Activated CD8-positive, alpha-beta memory T cell treated with anti-CD3 and anti-CD28 coated beads, Interleukin-2, amount 10 ng/mL, durations not matched to agents 7 days and 5 days (primary cell): ENCODE measurements at places on chromosomes 2 and 18.

DNA sequence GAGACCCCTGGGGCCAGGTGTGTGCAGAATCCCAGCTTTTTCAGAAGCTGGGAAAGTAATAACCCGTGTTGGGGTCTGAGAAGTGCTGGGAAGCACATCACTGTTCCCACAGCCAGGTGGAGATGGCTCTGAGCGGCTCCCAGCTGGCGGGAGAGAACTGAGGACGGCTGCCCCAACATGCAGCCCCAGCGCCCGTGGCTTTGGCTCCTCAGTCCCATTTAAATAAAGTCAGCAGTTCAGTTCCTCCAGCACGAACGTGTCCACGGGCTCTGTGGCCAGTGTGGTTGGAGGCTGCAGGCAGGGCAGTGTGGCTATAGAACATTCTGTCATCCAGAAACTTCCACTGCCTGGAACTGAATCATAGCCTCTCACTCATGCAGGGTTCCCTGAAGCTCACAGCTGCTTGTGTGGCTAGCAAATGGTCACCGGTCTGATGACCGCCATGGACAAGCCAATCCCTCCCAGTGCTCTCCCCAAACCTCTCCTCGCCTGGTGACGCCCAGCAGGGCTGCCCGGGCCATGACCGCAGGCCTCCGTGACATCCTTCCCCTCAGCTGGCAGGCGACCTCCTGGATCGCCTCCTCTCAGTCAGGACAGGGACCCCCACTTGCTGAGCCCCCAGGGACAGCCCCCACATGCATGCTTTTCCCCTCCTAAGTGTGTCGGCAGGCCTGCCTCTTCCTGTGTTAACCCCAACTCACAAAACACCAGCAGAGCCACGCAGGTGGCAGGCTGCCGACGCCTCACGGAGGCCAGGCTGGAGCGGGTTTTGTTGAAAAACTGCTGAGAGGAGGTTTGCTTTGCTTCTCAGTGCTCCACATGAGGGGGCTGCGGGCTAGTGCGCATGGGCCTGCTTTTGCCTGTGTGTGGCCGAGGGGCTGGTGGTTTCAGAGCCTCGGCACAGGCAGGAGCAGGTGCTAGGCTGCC lies 1.3 kb downstream of the RTP5 start:
- peaks cover 35% of the 10 kb centered on the region for H3K4me1 ChIP-seq
- H3K36me3 ChIP-seq: no peaks in the 10 kb centered on the region
- DNase-seq: no peak
- no peak overlapping the region for H3K27ac ChIP-seq
- peaks cover 37% of the 10 kb centered on the region for H3K27me3 ChIP-seq

DNA sequence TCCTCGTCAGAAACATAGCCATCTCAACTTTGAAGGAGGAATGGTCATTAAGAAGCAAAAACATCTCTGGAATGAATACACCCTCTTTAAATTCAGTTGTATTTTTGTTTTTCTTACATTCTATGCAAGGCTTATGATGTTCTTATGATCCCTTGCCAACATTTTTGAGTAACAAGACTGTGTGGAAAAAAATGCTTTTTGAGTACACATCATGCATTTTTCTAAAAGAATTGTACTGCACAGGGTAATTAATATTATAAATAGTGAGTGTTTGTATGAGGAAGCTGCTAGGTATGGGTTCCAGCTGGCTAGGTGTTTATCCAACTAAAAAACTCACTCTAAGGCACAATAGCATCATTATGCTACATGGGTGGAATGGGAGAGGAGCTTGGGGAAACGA lies 59.0 kb upstream of the SPATS2L start:
- H3K4me1 ChIP-seq: no peaks in the 10 kb centered on the region
- H3K27me3 ChIP-seq: peaks cover 13% of the 10 kb centered on the region
- no peak overlapping the region for H3K4me3 ChIP-seq

GRCh38 chr2:238247002-238247822 lies 7.4 kb upstream of the HES6 start:
- H3K27me3 ChIP-seq: peaks cover 2% of the 10 kb centered on the region
- H3K27ac ChIP-seq: no peak overlapping the region
- no peaks in the 10 kb centered on the region for H3K4me1 ChIP-seq
- H3K4me3 ChIP-seq: no peak overlapping the region
- DNase-seq: no peak
- peaks cover 5% of the 10 kb centered on the region for H3K36me3 ChIP-seq

- H3K4me1 ChIP-seq: peaks cover 43% of the 10 kb centered on the region
- H3K4me3 ChIP-seq: no peak overlapping the region
Measured at GRCh38 chr2:24354957-24355356, 5.4 kb downstream of the ITSN2 start.

GRCh38 chr2:52034706-52035105 lies 1002.8 kb upstream of the NRXN1 start:
- H3K27ac ChIP-seq: no peak overlapping the region
- no peaks in the 10 kb centered on the region for H3K27me3 ChIP-seq
- DNase-seq: no peak
- H3K4me3 ChIP-seq: no peak overlapping the region
- no peaks in the 10 kb centered on the region for H3K4me1 ChIP-seq
- H3K36me3 ChIP-seq: no peaks in the 10 kb centered on the region

GRCh38 chr2:221137385-221137784 lies 434.7 kb downstream of the EPHA4 start:
- no peaks in the 10 kb centered on the region for H3K36me3 ChIP-seq
- peaks cover 2% of the 10 kb centered on the region for H3K4me1 ChIP-seq
- no peaks in the 10 kb centered on the region for H3K27me3 ChIP-seq

GRCh38 chr2:219073413-219074129 lies 12.8 kb upstream of the IHH start:
- H3K27me3 ChIP-seq: no peaks in the 10 kb centered on the region
- H3K27ac ChIP-seq: no peak overlapping the region
- no peaks in the 10 kb centered on the region for H3K4me1 ChIP-seq
- DNase-seq: no peak

GRCh38 chr2:57703407-57703806 lies 343.2 kb upstream of the VRK2 start:
- no peaks in the 10 kb centered on the region for H3K36me3 ChIP-seq
- H3K4me1 ChIP-seq: no peaks in the 10 kb centered on the region
- H3K27ac ChIP-seq: no peak overlapping the region
- DNase-seq: no peak
- H3K27me3 ChIP-seq: no peaks in the 10 kb centered on the region

- H3K27me3 ChIP-seq: no peaks in the 10 kb centered on the region
- H3K4me3 ChIP-seq: no peak overlapping the region
- DNase-seq: no peak
- H3K27ac ChIP-seq: no peak overlapping the region
- peaks cover 22% of the 10 kb centered on the region for H3K36me3 ChIP-seq
Measured at GRCh38 chr2:32671885-32672533, 44.2 kb downstream of the TTC27 start.

DNA sequence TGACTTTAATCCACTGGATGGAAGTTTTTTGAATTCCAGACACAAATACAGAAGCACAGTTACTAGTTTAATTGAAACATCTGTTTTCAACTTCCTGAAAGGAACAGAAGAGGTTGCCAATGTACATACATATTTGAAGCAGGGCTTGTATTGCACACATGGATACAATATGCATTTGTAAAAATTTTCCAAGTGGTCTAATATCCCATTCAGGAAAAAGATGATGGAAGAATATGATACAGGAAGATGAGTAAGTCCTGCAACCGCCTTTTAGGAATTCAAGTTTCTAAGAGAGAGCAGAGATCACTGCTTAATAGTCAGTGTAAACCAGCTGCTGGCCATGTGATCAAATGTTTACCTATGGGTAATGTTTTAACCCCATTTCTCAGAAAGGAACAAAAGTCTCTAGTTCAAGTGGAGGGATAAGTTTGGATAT lies 265.4 kb downstream of the TRIB2 start:
- peaks cover 1% of the 10 kb centered on the region for H3K4me1 ChIP-seq
- H3K4me3 ChIP-seq: no peak overlapping the region
- H3K27me3 ChIP-seq: peaks cover 20% of the 10 kb centered on the region

DNA sequence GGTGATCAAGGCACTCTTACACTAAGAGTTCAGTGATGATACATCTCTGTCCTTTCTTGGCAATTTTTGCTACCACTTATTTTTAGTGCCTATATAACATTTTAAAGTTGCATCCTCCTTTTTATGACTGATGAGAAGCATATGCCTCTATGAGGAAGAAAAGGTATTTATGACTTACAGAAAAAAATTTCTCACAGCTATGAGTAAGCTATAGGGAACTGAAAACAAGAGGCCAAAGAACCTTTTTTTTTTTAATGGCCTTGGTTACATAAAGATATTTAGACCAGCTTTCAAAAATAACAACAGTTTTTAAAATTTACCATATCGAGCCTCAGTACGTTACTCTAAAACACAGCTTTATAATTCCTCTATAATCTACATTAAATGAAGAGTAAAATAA lies 21.3 kb downstream of the MBD5 start:
- peaks cover 3% of the 10 kb centered on the region for H3K36me3 ChIP-seq
- no peak overlapping the region for H3K4me3 ChIP-seq
- H3K27me3 ChIP-seq: no peaks in the 10 kb centered on the region
- DNase-seq: no peak

GRCh38 chr2:218814540-218815243 lies 16.9 kb downstream of the PRKAG3 start:
- no peak for DNase-seq
- H3K27ac ChIP-seq: no peak overlapping the region
- no peaks in the 10 kb centered on the region for H3K4me1 ChIP-seq
- H3K27me3 ChIP-seq: peaks cover 32% of the 10 kb centered on the region

DNA sequence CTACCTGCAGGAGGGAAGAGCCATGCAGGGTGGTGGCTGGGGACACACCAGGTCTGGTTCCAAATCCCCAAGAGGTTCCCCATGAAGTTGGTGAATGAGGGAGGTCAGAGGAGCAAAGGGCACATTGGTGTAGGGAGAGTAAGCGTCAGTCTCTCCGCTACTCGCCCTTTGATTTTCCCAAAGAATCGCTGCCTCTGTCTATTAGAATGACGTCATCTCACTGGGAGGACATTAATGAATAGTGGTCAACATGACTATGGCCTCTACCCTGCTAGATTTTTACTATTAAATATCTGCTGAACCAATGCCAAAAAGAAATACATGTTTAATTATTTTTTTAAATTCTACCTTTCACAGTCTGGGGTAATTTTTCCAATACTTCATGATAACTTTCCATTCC lies 109.6 kb upstream of the SNTG2 start:
- H3K36me3 ChIP-seq: no peaks in the 10 kb centered on the region
- peaks cover 25% of the 10 kb centered on the region for H3K27me3 ChIP-seq
- no peak overlapping the region for H3K4me3 ChIP-seq
- DNase-seq: peak; percentile 8
- H3K4me1 ChIP-seq: no peaks in the 10 kb centered on the region

DNA sequence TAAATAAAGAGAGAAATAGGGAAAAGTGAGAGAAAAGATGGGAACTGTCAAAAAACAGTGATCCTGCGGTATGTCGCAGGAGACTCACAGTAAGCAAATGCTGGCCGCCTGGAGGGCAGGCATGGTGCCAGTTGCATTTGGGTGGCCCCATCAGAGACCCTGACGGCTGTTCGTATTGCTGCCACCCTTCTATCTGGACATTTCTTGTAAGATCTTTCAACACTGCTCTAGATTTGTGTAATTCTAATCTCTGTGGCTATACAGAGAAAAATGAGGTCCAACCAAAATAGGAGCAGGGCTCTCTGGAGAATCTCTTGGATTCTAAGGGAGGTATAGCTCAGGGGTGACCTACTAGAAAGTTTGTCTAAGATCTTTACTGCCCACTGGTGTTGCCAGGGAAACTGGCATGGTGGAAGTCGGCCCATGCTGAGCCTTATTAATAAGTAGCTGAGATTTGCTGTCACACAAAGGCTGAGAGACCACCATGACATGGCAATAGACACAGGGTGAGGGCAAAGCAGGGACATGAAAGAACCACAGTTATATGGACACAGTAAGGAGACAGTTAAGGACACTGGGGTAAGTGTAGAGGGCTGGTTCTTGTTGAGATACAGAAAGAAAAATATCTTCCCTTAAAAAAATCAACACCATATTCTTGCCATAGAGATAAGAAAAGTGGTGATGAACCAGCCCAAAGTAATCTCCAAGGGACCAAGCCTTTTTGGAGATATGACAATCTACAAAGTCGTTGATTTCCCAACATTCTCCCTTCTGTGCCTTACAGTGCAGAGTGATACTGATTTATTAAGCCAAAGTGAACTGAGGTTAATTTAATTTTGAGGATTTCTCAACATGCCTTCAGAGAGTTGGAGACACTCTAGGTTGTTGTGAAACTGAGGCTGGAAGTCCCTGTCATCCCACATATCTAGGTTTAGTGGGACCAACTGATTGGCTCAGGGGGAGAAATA lies 26.4 kb upstream of the FZD7 start:
- H3K27me3 ChIP-seq: peaks cover 29% of the 10 kb centered on the region
- no peaks in the 10 kb centered on the region for H3K36me3 ChIP-seq
- peaks cover 2% of the 10 kb centered on the region for H3K4me1 ChIP-seq

DNA sequence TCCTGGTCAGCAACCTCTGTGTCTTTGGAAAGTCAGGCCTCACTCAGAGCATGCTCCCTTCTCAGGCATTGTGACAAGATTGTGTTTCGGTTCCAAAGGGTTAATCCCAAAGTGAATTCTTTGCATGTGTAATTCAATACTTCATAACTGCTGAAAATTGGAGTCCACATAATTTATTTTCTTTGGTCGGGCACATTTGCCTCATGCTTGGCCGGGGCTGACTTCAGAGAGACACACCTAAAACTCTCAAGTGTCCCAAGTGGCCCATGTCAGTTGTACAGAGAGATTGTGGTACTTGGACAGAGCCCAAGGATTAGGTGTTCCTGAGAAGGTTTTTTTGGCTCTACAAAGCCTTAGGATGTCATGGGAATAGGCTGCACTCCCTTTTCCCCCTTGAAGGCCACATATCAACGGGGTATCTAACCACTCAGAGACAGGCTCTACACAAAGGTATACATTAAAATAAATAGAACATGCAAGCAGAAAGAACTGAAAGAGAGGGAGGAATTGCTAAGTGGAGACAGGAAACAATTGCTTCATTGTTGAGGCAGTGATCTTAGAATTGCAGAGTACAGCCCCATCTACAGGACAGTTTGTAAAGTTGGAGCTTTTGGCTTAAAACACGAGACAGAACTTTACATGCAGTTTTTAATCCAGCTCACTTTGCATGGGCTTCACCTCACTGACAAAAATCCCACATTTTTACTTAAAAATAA lies 1232.3 kb upstream of the ZEB2 start:
- no peak overlapping the region for H3K4me3 ChIP-seq
- H3K27me3 ChIP-seq: peaks cover 22% of the 10 kb centered on the region
- peaks cover 17% of the 10 kb centered on the region for H3K4me1 ChIP-seq
- H3K27ac ChIP-seq: no peak overlapping the region

DNA sequence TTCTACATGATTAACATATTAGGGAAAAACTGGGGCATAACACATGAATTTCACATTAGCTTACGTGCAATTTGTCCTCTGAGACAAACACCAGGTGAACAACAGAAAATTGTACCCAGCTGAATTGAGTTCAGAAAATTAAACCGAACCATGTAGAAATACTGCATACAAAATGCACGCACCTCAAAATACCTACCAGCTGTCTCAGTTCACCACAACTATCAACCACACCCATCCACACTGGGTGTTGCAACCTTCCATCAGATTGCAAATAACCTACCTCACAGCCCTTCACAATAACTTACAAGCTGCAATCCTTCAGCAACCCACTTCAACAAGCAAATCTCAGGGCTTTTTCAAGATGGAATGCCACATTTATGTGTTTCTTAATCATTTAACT lies 55.9 kb downstream of the UNC50 start:
- H3K4me1 ChIP-seq: peaks cover 63% of the 10 kb centered on the region
- H3K27ac ChIP-seq: peak overlapping the region; percentile 99
- H3K36me3 ChIP-seq: peaks cover 66% of the 10 kb centered on the region
- H3K27me3 ChIP-seq: no peaks in the 10 kb centered on the region
